ENCODE measurements at places on chromosomes 5 and 9. TPM values are rescaled to one million over a fixed set of nuclear protein-coding genes. Genes with fewer than 3 reads are reported as not detected.

- peak; percentile 54 for DNase-seq
- H3K4me1 ChIP-seq: no peaks in the 10 kb centered on the region
- no peaks in the 10 kb centered on the region for H3K27me3 ChIP-seq
- H3K27ac ChIP-seq: no peak overlapping the region
- H3K4me3 ChIP-seq: no peak overlapping the region
Measured at GRCh38 chr5:86917117-86917579, 299.4 kb downstream of the COX7C start.

- peak; percentile 69 for DNase-seq
- H3K27me3 ChIP-seq: no peaks in the 10 kb centered on the region
- no peaks in the 10 kb centered on the region for H3K36me3 ChIP-seq
- H3K27ac ChIP-seq: peak overlapping the region; percentile 27
- peaks cover 12% of the 10 kb centered on the region for H3K4me1 ChIP-seq
Measured at GRCh38 chr5:169803077-169803981, 166.3 kb downstream of the DOCK2 start.

DNA sequence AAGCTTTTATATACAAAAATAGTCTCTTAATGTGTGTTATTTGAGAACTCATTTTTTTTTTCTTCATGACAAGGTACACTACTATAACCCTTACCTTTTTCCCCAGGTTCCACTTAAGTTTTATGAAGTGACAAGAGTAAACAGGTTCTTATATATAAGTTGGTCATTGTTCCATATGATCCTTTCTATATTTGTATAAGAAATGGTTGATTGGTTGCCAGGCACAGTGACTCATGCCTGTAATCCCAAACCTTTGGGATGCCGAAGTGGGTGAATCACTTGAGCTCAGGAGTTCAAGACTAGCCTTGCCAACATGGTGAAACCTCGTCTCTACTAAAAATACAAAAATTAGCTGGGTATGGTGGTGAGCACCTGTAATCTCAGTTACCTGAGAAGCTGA, 108.3 kb downstream of the PCSK1 start:
- H3K4me1 ChIP-seq: no peaks in the 10 kb centered on the region
- H3K4me3 ChIP-seq: no peak overlapping the region
- DNase-seq: peak; percentile 28
- no peaks in the 10 kb centered on the region for H3K27me3 ChIP-seq

DNA sequence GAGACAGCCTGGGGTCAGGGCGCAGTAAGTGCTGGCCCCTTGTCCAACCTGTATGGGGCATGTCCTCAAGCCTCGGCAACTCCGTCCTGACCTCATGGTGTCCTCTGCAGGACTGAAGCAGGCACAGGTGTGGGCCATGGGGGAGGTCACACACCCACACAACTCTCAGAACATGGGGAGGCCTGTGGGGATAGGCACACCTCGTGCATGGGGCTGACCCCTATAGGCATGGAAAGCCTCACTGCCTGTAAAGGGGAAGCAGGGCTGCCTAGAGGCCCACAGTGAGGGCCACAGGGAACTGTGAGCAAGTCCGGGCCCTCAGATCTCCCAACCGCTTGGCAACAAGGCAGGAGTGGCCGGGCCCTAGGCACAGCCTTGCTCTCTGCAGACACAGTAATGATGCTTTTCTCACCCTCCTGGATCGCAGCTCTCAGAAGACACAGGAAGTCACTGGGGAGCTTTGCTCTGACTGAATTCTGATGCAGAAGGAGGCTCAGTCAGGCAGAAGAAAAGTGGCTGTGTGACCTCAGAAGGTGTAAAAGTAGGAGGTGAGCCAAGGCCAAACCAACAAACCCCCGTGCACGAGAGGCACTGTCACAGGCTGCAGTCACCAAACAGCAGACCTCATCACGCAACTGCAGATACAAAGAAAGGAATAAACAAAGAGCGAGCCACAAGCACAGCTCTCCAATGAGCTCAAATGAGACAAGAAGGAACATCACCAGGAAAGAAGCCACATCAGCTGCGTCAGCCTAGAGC, 5.4 kb downstream of the IPPK start:
- peak overlapping the region; percentile 8 for H3K27ac ChIP-seq
- H3K4me1 ChIP-seq: peaks cover 11% of the 10 kb centered on the region
- H3K36me3 ChIP-seq: no peaks in the 10 kb centered on the region
- no peak overlapping the region for H3K4me3 ChIP-seq

DNA sequence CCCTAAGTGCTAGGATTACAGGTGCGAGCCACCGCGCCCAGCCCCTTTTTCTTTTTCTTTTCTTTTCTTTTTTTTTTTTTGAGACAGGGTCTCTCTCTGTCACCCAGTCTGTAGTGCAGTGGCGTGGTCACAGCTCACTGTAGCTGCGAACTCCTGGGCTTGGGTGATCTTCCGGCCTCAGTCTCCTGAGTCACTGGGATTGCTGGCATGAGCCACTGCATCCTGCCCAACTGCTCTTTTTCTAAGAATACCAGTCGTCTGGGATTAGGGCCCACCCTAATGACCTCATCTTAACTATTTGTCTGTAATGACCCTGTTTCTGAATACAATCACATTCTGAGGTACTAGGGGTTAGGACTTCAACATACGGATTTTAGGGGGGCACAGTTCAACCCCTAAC, 34.1 kb upstream of the NANS start:
- no peak overlapping the region for H3K4me3 ChIP-seq
- no peak for DNase-seq
- H3K27ac ChIP-seq: no peak overlapping the region
- H3K4me1 ChIP-seq: no peaks in the 10 kb centered on the region

DNA sequence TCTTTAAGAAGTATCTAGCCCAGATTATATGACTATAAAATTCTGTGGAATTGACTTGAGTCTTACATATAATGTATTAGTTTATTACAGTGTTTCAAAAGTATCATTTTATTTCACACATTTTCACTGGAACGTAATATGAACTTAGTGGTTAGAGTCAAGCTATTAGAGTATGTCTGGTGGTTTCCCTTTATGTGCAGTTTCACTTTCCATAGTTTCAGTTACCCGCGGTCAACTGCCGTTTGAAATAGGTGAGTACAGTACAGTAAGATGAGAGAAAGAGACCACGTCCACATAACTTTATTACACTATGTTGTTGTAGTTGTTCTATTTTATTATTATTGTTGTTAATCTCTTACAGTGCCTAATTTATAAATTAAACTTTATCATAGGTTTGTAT, 50.5 kb downstream of the COMMD10 start:
- no peaks in the 10 kb centered on the region for H3K27me3 ChIP-seq
- H3K27ac ChIP-seq: no peak overlapping the region
- H3K4me1 ChIP-seq: no peaks in the 10 kb centered on the region
- no peak overlapping the region for H3K4me3 ChIP-seq
- H3K36me3 ChIP-seq: no peaks in the 10 kb centered on the region

GRCh38 chr9:96158909-96159575, 142.9 kb downstream of the HSD17B3 start:
- H3K4me1 ChIP-seq: no peaks in the 10 kb centered on the region
- no peak overlapping the region for H3K4me3 ChIP-seq
- no peak for DNase-seq
- H3K27me3 ChIP-seq: no peaks in the 10 kb centered on the region
- H3K27ac ChIP-seq: no peak overlapping the region

DNA sequence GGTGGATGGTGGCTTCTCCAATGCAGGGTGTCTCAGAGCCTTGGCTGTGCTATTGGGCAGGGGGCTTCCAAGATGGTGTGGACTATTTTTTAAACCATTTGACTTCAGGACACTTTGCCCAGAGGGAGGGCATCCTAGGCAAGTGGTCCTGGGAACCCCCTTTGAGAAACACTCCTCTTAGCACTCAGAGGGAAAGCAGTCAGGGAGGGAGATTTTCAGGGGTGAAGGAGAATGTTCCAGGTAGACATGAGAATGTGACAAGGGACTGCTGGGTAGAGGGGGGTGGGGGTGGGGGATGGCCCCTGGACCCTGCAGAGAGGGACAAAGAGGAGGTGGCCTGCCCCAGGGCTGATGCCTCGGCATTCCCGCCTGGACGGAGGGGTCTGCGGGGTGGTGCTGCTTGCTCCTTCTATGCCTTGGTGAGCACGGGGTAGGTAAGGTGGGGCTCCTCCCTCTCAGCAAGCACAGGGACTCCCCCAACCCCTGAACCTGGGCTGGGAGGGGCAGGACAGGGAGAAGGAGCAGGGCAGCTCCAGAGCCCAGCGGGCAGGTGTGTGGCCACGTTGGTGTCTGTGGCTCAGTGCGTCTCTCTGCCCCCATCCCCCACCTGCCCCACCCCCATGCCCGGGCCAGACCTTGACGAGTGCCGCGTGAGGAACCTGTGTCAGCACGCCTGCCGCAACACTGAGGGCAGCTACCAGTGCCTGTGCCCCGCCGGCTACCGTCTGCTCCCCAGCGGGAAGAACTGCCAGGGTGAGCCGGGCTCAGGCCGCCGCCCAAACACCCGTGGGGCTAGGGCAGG, 13.8 kb upstream of the ASS1 start:
- H3K27ac ChIP-seq: no peak overlapping the region
- H3K4me1 ChIP-seq: peaks cover 6% of the 10 kb centered on the region
- DNase-seq: no peak
- no peak overlapping the region for H3K4me3 ChIP-seq
- no peaks in the 10 kb centered on the region for H3K36me3 ChIP-seq

The DMRT3 gene
- not detected for total RNA-seq

The MVB12B gene
- 17.9 TPM for total RNA-seq

The IL3 gene
- not detected for total RNA-seq

The DNAI1 gene
- total RNA-seq: not detected

Data from A673 (cell line).